ENCODE measurements at places on chromosomes 5 and 9. TPM values are rescaled to one million over a fixed set of nuclear protein-coding genes. Genes with fewer than 3 reads are reported as not detected.
A peak's percentile ranks its signal among the peaks of the same experiment; 100 is the strongest.

DNA sequence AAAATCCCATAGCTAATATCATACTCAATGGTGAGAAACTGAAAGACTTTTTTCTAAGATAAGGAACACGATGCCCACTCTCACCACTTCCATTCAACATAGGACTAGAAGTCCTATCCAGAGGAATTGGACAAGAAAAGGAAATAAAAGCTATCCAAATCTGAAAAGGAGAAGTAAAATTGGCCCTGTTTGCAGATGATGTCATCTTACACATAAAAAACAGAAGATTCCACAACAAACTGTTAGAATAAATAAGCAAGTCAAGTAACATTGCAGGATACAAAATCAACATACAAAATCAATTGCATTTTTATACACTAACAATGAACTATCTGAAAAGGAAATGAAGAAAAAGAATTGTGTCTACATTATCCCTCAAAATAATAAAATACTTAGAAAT, 308.0 kb downstream of the MCTP1 start:
- no peak for DNase-seq

GRCh38 chr5:159817262-159818029, 98.8 kb upstream of the ADRA1B start:
- no peak for DNase-seq

GRCh38 chr9:18009902-18010301, 431.0 kb downstream of the SH3GL2 start:
- DNase-seq, result no peak

DNA sequence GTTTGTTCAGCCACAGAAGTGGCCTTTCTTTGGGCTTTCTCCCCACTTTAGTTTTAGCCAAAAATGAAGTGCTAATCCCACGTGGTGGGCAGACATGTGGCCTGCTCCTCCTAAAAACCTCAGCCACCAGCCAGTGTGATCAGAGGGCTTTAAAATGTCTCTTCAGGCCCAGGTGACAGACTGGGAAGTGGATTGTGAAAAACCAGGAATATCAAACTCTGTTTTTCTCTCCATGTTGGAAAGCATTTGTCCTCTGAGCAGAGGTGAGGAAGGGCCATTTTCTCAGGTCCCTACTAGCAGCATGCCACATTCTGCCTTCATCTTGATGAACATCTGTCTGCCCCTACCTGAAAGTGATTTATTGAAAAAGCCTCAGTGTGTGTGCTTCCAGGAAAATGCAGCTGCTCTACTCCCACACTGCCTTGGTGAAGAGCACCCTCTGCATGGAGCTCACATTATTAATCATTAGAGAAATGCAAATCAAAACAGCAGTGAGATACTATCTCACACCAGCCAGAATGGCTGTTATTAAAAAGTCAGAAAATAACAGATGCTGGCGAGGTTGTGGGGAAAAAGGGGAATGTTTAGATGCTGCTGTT, 181.2 kb upstream of the DMAC1 start:
- DNase-seq, result no peak

GRCh38 chr5:14595891-14596290, 14.3 kb downstream of the OTULINL start:
- no peak for DNase-seq

DNA sequence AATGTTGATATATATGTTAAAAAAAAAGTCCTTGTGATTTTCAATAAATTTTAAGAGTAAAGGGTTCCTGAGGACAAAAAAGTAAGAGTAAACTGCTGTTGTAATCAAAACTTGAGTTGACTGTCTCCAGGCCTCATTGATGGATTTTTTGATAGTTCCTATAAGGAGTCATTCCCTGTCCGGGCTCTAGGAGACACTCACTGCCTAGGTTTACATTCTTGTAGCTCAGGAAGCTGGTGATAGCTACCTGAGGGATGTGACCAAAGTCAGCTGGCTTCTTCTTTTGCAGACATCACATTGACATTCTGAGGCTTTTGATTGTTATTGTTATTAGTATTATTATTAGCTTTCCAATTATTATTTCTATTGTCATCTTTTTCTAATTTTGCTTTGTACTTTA, 116.5 kb upstream of the FBXL7 start:
- peak; percentile 35 for DNase-seq

GRCh38 chr5:33649549-33650482, 209.1 kb downstream of the TARS1 start:
- peak; percentile 8 for DNase-seq

- DNase-seq, result no peak
Measured at GRCh38 chr5:158521995-158522394, 577.7 kb downstream of the EBF1 start.

DNA sequence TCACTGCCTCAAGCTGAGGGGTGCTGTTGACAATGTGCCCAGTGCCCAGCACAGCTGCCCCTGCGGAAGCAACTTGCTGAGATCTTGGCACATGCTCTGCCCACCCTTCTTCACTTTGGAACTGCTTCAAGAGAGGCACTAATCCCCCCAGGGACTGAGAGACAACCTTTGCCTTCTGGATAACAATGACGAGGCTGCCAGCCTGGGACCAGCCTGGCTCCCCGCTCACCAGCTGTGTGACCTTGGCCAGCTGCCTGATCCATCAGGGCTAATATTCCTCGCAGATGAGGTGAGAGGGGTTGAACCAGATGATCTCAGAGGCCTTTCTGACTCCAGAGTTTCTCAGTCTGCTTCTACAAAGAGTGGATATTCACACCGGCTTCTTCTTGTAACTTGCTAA, 81.0 kb downstream of the SHB start:
- DNase-seq, result no peak

- peak; percentile 45 for DNase-seq
Measured at GRCh38 chr9:111975709-111976108, 79.1 kb downstream of the UGCG start.

- DNase-seq, result no peak
Measured at GRCh38 chr5:136754216-136754615, 388.9 kb upstream of the TRPC7 start.

GRCh38 chr9:79266986-79267385, 304.8 kb upstream of the TLE4 start:
- DNase-seq, result no peak

DNA sequence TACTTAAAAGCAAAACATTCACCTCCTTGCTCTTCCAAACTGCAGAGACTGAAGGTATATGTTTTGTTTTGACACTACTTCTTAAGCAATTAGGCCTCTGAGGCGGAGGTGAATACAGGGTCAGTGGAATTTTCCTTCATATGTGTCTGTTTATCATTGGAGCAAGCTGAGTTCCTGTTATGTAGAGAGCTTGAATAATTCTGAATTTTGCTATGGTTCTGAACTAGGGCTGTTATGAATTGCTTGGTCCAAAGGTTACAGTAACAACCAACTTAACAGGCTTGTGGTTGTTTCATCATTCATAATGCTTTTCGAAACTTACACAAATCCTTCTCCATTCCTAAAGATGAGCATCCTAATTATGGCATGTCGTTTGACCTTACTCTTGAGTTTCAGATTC, 444.6 kb upstream of the MEF2C start:
- no peak for DNase-seq

DNA sequence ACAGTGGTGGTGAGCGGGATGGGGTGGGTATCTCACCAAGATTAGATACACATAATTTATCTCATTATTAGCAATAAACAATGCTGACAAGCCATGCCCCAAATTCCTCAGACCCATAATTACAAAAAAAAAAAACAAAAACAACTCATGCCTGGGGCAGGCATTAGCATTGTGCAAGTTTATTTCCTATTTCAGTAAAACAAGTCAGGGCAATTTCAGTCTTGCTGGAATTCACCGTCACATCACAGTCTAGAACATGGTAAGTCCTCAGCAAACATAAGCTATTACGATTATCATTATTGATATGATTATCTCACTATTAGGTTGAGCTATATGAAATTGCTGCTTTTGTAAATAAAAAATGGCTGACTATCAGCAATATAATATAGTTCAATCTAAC, 57.5 kb upstream of the GNAQ start:
- no peak for DNase-seq

DNA sequence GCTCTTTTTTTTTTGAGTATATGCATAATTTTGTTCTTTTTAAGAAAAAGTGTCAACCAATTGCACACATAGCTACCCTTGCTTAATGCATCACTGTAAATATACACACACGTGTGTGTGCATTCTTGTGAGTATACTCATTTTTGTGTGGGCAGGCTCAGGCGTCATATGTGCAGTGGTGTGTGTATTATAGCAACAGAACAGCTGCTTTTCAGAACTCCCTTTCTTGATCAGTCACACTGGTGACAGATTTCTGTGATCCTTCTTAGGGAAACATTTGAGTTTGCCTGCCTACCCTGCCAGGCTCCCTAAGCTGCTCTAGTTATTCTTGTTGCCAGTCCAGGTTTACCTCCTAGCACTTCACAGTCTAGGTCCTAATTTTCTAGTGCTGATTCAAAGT, 287.0 kb upstream of the SEMA6A start:
- DNase-seq, result no peak

DNA sequence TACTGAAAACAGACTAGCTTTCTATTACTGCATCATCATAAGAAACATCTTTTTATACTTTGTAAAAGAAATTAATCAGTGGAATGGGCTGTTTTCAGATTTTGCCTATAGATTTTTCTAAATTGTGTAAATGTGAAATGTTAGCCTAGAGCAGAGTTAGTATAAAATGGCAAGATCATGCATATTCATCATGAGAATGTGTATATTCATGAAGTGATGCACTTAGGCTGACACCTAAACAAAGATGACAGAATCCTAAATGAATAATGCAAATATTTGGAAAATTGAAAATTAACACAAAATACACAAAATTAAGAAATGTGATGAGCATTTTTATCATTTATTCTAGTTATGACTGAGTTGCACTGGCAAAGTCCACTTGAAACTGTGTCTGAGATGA, 57.2 kb downstream of the SPTLC1 start:
- DNase-seq, result no peak

DNA sequence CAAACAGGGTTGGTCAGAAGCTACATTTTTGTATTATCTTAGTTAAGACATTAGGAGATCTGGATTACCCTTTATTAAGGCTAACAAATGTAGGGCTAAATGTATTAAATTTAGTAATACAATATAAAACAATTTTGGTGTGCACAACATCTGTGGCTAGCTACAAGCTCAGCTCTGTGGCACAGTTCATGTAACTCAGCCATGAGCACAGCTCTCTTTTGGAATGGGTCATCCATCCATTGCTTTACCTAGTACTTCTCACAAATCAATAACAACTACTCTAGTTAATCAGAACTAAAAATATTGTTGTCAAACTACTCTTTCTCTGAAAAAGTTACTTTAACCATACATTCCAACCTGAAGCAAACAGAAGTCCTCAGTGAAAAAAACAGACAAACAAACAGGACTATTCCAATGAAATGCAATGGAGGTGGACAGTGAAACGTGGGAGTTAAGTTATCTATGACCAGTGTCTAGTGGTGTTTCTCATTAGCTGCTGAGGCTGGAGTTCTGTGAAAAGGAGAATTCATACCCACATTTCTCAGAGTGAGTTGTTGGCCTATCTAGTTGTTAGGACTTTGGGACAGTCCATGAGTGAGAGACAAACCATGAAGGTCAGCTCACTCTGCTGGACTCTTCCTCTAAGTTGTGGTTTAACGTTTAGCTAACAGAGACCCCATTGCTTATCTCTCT, 55.1 kb downstream of the PIP5K1B start:
- DNase-seq, result no peak

GRCh38 chr9:92424340-92424739, at the start of gene OMD:
Gene OMD (minus strand): TSS chr9:92424471. CDS start chr9:92417558, 6,913 bp downstream.
- no peak for DNase-seq

GRCh38 chr9:95096381-95096780, 221.1 kb downstream of the FANCC start:
- DNase-seq, result no peak

- no peak for DNase-seq
Measured at GRCh38 chr5:1387876-1388275, 43.0 kb upstream of the CLPTM1L start.

DNA sequence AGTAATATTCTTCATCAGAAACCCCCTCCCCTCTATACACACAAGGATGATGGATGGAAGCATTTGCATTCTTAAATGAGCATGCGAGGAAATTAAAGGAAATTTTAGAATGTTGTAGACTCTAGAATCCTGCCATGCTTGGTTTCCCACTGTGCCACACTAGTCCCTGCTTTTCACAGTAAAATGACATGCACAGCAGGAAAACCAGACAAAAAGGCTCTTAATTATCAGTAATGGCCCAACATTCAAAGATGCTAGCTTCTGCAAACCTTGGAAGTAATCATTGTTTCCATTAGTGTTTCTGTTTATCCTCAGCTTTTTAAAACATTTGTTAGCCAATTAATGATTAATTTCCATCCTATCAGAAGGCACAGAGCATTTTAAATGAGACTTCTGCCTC, 255.8 kb downstream of the SLCO4C1 start:
- no peak for DNase-seq

GRCh38 chr9:125415583-125416460, 154.2 kb downstream of the GAPVD1 start:
- no peak for DNase-seq

- DNase-seq, result no peak
Measured at GRCh38 chr5:8944005-8944404, 601.9 kb downstream of the SEMA5A start.

- DNase-seq, result peak; percentile 23
Measured at GRCh38 chr9:69085569-69086283, 50.2 kb downstream of the FXN start.

GRCh38 chr5:151084363-151084762, 3.5 kb upstream of the TNIP1 start:
- DNase-seq, result no peak

DNA sequence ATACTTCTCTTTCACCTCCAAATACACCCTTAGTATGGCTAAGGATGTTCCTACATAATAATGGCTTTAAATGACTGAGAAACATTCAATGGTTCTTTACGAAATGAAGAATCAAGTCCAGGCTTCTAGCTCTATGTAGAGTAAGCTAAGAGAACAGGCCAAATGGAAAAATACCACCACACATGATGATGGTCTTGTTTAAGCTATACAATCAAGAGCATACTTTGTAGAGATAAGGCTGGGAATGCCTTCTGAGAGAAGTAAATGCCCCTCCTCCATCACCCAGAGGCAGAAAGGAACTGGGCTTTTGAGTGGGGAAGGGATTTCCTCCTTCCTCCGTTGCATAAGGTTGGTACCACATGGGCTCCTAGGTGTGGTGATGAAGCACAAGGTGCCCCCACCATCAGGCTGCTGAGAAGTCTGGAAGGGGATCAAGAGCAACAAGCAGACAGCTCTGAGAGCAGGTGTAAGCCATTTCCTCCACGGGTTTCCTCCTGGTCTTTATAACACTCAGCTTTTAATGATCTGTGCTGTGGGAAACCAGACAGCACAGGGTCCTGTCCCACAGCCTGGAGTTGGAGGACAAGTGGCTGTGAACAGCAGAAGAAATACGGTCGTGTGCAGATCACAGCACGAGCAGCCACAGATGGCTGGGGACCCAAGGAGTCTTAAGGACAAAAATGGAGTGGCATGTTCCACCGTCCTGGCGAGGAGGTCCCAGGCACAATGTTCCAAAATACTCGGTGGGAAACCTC, 396.9 kb downstream of the CTNND2 start:
- DNase-seq, result peak; percentile 24

GPR21 gene
- polyA plus RNA-seq, result 0.75 TPM

SPINK4 gene
- not detected for polyA plus RNA-seq

FAM78A gene
- polyA plus RNA-seq, result 0.61 TPM

ARL14EPL gene
- polyA plus RNA-seq, result not detected

IL5 gene
- polyA plus RNA-seq, result not detected

SCGB3A1 gene
- not detected for polyA plus RNA-seq

TRAF1 gene
- 2.2 TPM for polyA plus RNA-seq

GABRA1 gene
- not detected for polyA plus RNA-seq

GPX8 gene
- polyA plus RNA-seq, result 143 TPM

KCNV2 gene
- polyA plus RNA-seq, result not detected

TMEM252 gene
- 0.41 TPM for polyA plus RNA-seq

PCDHA13 gene
- 0.27 TPM for polyA plus RNA-seq

FOXI1 gene
- polyA plus RNA-seq, result not detected

CTSV gene
- polyA plus RNA-seq, result 98.8 TPM

SERF1B gene
- polyA plus RNA-seq, result 55.3 TPM

GPR151 gene
- polyA plus RNA-seq, result not detected

LCN12 gene
- 36.8 TPM for polyA plus RNA-seq

TRPM6 gene
- 3.8 TPM for polyA plus RNA-seq

Data from hepatocyte (in vitro differentiated cells).